NCI-H2081 treated with DMSO at 0.1 percent for 48 hours (cell line): ENCODE measurements at places on chromosomes 2 and 18.

GRCh38 chr2:115867024-115867423, 1424.6 kb downstream of the DPP10 start:
- no peak for DNase-seq

GRCh38 chr2:230829293-230829692, 35.4 kb upstream of the ITM2C start:
- DNase-seq, result no peak

- DNase-seq, result no peak
These were observed 95.1 kb upstream of the CCBE1 start for GRCh38 chr18:59792353-59792752.

- no peak for DNase-seq
These were observed 254.6 kb downstream of the LOXHD1 start for GRCh38 chr18:46402396-46402795.

DNA sequence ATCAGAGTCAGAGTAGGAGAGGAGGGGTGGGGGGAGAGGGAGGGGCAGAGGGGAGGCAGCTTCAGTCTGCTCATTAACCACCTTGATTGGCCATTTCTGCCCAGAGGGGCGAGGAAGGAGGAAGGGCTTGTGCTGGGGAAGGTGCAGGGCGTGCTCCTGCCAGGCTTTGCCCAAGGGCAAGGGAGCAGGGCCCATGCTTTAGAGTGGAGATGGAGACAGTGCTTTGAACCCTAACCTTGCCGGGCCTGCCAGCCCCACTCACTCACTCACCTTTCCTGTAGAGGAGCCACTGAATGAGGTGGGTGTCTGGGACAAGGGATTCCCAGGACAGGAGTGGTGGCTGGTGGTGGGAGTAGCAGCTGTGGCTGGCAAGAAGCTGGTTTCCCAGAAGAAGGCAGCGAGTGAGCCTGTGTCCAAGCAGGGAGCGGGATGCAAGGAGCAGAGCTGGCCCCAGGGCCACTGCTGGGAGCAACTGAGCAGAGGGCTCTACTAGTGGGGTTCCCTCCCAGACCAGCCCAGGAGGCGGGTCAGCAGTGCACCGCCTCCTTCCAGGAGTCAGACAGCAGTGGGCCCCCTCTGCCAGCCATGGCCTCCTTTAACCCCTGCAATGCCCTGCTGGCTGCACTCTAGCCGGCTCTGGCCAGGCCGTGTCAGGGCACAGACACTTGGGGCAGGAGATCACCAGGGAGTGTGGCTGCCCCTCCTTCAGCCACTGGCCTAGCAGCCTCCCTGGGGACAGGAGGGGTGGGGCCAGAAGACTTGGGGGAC, 3.6 kb upstream of the RUFY4 start:
- no peak for DNase-seq

- DNase-seq, result no peak
These were observed 787.3 kb upstream of the RAB6C start for GRCh38 chr2:129192117-129192516.

DNA sequence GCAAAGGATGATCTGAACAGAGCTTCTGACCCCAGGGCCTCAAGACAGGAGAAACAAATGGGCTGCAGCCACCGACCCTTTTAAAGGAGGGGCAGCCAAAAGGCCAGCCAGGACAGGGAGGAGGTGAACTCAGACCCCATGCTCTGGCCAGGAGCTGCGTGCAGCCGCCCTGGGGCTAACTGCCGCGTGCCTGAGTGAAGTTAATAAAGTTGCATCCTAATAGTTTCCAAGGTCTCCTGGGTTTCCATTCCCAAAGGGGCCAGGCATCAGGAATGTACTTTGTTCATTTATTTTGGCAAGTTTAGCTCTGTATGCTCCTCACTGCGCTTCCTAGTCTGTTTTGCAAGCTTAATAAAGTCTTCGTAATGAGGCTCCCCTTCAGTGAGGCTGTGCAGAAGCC, 60.7 kb downstream of the EN1 start:
- no peak for DNase-seq

DNA sequence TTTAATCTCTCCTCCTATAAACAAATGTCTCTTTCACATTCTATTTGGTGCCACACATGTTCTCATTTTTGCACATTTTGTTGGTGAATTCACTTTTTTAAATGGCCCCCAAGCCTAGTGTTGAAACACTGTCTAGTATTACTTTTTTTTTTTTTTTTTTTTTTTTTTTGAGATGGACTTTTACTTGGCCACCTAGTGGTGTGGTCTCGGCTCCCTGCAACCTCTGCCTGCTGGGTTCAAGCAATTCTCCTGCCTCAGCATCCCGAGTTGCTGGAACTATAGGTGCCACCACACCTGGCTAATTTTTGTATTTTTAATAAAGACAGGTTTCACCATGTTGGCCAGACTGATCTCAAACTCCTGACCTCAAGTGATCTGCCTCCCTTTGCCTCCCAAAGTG, 273.8 kb upstream of the SLC14A2 start:
- DNase-seq, result no peak

- no peak for DNase-seq
These were observed 190.7 kb downstream of the ICOS start for GRCh38 chr2:204127238-204127637.

- DNase-seq, result no peak
These were observed 1.1 kb downstream of the ACTG2 start for GRCh38 chr2:73893764-73894474.

DNA sequence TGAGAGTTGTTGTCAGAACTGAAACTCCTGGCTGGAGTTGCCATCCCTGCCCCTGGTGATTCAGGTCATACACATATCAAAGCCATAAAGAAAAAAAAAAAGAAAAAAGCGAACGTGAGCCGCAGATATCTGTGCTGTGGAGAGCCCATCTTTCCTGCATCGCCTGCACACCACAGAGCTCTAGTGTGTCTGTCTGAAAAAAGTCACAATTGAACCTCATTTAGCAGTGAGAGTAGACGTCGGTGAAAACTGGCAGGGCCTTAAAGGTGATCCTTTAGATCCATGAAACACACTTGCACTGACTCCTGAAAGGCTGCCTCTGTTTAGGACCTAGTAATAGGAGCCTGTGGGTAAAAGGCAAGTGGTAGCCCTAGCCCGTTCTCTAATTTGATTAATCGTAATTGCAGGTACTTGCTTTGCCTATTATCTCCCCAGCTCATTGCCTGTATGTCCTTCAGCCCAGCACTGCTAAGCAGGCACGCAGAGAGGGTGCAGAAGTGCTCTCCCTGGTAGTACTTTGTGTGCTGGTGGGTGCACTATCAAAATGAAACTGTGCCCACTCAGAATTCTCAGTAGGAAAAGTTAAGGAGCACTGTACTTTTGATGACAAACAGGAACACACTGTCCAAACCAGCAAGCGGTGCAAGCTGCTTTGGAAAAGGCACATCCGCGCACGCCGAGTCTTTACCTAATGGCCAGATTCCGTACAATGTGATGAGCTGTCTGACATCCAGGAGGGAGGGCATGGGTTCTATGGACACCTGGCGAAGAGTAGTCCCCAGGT, 103.5 kb upstream of the ASB18 start:
- DNase-seq, result no peak

DNA sequence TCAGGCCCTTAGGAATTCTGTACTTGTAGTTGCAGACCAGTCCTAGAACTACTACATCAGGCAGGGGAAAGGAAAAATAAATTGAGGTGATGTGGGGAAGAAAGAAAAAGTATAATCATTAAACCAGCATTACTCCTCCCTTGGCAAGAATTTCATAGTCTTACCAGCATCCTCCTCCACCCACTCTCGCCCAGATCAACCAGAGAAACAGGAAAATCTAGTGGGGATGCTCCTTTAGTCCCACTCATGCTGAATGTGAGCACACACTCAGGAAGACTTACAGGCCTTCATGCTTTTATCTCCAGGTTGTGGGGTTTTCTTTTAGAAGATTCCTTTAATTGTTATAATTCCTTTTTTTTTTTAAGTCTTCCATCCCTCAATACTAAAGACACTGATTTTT, 129.3 kb upstream of the CCDC150 start:
- DNase-seq, result no peak

DNA sequence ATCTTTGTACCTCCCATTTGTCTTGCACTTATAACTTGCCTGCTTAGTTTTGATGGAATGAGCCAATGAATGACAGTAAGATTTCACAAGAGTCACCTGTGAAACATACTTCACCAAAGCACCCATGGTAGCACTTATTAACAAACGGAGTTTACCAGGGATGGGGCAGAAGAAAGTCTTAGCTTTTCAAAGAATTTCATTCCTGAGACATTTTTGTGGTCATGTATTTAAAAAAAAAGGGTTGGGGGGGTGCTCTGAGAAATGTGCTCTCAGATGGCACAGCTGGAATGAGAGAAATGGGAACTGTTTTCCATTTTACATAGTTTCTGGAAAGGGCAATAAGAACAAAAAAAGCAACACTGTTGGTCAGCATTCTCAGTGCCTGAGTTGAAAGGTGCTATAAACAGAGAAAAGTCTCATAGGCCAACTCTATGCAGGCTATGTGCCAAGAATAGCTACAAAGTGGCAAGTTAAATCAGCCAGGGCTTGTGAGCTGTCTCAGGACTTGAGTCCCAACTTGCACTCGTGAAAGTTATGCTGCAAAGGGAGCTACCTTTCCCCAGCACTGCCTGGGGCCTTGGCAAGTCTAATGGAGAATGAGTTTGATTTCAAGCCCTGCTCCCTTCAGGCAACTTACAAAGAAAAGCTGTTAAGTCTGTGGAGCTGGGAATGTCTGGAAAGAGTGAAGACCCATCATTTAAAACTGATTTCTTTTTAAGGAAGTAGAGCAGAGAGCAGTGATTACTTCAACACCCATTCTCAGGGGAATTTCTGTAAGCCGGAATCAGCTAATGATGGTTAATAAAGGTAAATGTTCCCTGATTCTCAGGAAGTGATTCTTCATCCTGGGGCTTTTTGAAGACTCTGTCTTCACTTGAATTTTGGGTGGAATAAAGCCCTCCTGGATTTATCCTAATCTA, 170.6 kb downstream of the SLC8A1 start:
- DNase-seq, result no peak

GRCh38 chr2:203909261-203909967, 27.1 kb upstream of the ICOS start:
- DNase-seq, result no peak

DNA sequence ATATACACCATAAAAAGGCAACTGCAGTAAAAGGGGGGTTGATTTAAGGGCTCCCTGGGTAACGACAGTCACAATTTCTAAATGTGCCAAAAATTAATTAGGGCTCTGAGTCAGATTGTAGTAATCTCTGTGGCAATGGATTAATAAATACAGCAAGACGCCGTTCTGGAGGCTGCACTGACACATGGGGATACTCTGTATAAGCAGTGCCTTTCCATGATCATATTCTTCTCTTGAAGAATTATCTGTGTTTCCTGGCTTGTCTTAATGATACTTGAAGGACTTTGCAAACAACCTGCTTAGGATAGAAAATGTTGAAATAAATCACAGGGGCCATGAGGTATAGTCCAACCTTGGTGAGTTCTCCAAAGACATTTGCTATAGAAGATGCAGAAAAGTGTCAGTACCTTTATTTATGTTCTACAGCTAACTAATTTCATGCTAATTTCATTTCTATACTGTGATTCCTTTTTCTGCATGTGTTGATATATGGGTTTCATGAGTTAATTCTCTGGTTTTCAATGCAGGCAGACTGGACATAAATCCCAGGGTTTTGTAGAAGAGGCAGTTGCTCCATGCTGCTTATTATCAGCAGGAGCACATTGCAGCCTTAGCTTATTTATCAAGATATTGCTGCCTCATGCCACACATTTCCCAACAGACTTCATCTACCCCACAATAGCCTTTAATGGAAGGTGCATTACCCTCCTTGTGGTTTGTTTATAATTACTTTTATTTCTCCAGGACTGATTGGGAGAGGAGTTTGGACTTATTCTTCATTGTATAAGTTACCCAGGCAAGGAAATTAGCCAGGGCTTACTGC, 54.8 kb downstream of the HNMT start:
- DNase-seq, result no peak

DNA sequence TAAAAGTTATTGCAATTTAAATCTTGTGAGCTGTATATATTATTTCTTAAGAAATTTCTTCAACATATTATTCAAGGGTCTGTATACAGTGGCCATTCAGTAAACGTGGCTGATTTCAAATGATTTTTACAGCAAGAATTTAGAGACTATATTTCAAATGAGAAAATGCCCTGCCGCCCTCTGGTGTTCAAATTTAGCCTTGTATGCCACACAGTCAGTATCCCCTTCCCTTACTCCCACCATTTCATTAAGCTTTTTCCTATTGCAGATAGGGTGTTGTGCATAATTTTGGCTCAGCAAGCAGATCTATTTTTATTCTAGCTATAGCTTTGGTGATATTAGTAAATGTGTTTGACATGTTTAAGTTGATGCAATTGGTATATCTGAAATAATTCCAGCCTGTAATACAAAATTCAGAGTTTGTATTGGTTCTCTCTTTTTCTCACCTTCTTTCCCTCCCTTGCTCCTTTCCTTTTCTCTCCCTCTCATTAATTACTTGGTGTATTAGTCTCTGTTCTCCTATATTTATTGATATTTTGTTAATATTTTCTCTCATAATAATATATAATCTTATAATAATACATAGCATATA, 22.8 kb upstream of the SCN7A start:
- no peak for DNase-seq

DNA sequence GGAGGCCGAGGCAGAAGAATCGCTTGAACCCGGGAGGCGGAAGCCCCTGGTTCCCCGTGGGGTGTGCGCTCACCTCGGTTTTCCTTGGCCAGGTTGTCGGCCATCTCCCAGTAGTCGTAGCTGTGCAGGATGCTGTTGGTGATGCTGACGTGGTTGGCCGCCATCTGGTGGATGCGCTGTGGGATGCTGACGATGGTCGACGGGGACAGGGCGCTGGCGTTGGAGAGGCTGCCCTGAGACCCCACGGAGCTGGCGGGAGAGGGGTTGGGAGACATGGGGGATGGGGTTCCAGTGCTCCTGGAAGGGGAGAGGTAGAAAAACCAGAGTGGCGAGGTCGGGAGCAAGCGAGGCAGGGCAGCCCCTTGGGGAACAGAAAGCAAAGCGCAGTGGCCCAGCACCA, 64.4 kb upstream of the REV1 start:
- no peak for DNase-seq
